DMS79 treated with DMSO at 0.1 percent for 48 hours (cell line): ENCODE measurements at places on chromosomes 12 and 14.

GRCh38 chr14:29823816-29824215 lies 103.8 kb downstream of the PRKD1 start:
- DNase-seq = no peak

GRCh38 chr12:91988086-91988923 lies 157.3 kb downstream of the BTG1 start:
- no peak for DNase-seq

DNA sequence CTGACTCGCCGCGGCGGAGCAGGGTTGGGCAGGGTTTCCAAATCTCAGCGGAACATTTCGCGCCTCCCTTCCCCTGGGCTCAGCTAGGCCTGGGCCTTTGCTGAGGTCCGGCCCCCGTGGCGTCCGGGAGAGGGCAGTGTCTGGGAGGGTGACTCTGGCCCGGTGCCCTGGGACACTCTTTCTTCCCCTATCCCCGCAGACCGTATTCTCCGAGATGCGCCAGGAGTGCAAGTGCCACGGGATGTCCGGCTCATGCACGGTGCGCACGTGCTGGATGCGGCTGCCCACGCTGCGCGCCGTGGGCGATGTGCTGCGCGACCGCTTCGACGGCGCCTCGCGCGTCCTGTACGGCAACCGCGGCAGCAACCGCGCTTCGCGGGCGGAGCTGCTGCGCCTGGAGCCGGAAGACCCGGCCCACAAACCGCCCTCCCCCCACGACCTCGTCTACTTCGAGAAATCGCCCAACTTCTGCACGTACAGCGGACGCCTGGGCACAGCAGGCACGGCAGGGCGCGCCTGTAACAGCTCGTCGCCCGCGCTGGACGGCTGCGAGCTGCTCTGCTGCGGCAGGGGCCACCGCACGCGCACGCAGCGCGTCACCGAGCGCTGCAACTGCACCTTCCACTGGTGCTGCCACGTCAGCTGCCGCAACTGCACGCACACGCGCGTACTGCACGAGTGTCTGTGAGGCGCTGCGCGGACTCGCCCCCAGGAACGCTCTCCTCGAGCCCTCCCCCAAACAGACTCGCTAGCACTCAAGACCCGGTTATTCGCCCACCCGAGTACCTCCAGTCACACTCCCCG lies 3.0 kb downstream of the WNT1 start:
- DNase-seq = no peak

DNA sequence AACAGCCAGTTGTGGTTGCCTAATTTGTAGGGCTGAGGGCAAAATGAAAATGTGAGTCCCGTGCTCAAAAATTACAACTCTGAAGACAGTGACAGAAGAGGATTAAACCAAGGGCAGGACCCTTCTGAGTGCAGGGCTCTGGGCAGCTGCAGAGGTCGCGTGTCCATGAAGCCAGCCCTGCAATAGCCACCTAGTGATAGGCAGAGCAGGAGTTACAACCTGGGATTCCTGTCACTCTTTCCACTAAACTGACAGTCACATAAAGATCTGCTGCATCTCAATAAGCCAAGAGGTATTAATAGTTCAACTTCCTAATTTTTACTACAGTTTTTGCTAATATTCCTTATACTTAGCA lies 94.1 kb downstream of the SLC2A13 start:
- DNase-seq = no peak

- DNase-seq = peak; percentile 82
These were observed 41.0 kb downstream of the RPGRIP1 start for GRCh38 chr14:21320913-21321312.

GRCh38 chr12:25307818-25308217 lies 57.1 kb upstream of the KRAS start:
- DNase-seq = no peak
